ENCODE measurements at places on chromosomes 2 and 18.
A peak's percentile ranks its signal among the peaks of the same experiment; 100 is the strongest.

DNA sequence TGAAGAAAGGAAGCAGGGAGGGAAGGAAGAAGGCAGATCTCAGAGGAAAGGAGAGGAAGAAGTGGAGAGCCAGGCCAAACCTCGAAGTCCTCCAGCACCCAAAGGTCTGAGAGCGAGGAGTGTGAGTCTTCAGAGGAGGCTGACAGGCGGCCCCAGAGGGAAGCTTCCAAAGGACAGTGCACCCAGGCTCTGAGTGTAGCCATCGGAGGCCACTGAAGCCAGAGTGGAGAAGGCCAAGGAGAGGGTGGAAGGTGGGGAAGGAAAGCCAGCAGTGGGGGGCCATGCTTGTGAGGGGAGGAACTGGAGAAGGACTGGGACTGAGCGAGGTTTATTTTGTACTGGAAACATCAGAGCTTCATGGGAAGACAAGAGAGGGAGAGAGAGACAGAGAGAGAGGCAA lies 6.0 kb downstream of the ATP6V1B1 start:
- no peak for DNase-seq

DNA sequence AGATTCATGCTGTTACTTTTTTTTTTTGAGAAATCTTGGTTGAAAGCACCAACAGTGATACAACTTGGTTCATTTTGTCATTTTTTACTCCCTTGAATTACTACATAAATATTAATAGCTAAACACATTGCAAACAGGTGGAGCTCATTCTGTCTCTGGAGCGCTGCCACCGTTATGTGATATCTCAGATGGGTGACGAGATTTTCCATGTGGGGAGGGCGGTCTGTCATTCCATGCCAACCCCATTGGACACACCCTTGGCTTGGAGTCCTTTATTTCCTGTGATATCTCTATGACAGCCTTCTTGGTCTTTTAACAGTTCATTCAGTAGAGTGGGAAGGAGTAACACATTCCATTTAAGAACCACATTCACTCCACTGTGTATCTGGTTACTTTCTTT lies 794.8 kb downstream of the SATB2 start:
- DNase-seq = no peak

- no peak for DNase-seq
These were observed 170.0 kb downstream of the CELF4 start for GRCh38 chr18:37395631-37396030.

GRCh38 chr2:134413430-134413829 lies 159.6 kb downstream of the MGAT5 start:
- no peak for DNase-seq

DNA sequence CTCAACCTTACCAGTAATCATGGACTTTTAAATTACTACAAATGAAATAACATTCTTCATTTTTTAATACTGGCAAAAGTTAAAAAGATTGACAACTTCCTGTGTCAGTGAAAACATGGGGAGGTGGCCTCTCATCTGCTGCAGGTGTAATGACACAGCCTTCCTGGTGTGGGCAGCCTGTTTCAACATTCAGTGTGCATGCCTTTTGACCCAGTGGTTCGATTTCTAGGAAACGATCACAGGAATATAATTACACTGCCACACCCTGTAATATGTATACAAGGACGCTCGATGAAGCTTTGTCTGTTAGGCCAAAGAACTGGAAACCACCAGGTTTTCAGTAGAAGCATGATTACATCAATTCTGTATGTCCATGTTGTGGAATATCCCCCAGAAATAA lies 68.7 kb downstream of the MTHFD2 start:
- DNase-seq = peak; percentile 41

GRCh38 chr2:182404092-182404491 lies 22.7 kb downstream of the PDE1A start:
- no peak for DNase-seq

GRCh38 chr18:79405781-79406575 lies 10.2 kb downstream of the NFATC1 start:
- DNase-seq = peak; percentile 88

DNA sequence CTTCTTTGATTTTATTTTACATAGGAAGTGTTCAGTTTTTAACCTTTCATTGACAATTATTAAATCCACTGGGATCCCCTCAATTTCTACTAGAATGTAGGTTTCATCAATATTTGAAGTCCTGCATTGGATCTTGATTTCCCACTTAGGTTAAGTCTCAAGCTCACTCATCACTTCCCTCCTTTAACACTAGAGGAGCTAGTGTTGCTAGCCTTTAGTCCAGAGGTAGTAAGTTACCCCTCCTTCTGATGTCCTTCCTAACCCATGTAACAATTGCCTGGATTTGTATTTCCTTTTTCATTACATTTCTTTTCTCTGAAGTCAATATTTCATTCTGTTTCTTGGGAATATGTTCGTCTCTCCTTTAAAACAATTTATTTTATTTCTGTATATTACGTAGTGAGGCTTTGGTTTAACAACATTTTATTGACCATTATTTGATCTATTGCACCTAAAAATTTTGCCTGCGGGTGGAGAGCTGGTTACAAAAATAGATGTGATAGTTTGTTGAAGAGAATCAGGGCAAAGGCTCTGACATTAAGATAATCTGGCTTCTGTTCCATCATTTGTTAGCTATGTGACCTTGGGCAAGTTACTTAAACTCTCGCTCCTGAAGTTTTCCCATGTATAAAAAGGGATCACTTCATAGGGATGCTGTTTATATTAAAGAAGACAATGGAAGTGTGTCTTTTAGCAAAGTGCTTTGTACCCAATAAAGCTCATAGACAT lies 833.0 kb downstream of the SLC4A3 start:
- no peak for DNase-seq

Measured in stimulated activated naive CD8-positive, alpha-beta T cell treated with anti-CD3 and anti-CD28 coated beads, Interleukin-15, Interleukin-2, amounts not matched to agents 100 U/mL and 50 U/mL, for 24 hours (primary cell).